Stimulated activated naive CD4-positive, alpha-beta T cell (primary cell): ENCODE measurements at places on chromosomes 11 and 22.

DNA sequence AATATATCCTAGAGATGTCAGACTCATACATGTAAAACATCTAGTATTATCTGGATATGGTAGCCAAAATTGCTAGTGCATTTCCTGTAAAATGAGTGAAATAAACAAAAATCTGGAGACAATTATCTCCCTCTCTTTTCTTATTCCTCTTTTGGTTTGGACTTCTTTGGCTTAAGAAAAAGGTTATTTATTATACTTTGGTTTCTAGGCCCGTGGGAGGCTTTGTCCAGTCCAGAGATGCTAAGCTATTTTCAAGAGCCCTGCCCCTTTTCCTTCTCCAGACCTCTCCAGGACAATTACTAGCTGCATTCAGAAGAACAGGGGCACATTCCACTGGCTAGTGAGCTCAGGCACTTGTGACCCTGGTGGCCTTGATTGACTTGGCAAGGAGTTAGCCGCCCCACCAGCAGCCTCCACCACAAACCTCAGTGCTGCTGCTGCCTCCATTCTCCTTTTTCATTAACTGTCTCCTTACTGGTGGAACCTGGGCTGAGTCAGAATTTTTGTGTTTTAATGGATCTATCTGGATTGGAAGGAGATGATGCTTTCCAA is 747.3 kb upstream of the TENM4 start:
- no peak for DNase-seq

GRCh38 chr22:20013382-20013871 is 3.2 kb downstream of the ARVCF start:
- no peak for DNase-seq

DNA sequence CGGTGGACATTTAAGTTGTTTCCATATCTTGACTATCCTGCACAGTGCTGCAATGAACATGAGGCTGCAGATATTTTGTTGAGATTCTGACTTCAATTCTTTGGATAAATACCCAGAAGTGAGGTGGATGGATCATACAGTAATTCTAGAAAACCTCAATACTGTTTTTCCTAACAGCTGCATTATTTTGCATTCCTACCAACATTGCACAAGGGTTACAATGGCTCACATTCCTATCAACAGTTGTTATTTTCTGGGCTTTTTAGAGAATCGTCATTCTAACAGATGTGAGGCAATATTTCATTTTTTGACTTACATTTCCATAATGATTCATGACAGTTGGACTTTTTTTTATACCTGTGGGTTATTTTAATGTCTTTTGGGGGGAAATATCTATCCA is 716.9 kb upstream of the ANO3 start:
- DNase-seq = no peak

DNA sequence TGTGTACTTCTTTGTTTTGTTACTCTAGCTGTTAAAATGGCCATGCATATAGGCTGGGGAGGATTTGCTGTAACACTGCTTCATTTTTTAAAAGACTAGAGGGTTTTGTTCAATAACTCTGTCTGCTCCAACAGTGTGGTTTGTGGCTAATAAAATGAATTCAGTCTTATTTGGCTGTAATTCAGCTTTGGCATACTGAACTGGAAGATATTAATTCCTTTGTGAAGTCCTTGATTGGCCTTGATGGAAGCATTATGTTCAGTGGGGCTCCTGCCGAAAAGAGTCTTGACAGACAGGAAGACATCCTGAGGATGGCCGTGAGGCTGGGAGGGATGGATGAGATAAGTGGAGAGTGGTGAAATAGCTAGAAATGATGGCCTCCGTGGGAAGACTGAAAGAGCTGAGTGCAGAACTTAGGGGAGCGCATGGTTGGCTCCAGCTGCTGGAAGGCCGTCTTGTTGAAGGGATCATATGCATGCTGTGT is 44.8 kb upstream of the MYO18B start:
- DNase-seq = no peak

GRCh38 chr22:46584081-46584921 is 35.9 kb upstream of the GRAMD4 start:
- no peak for DNase-seq
